ENCODE measurements at places on chromosomes 5 and 9. TPM values are rescaled to one million over a fixed set of nuclear protein-coding genes. Genes with fewer than 3 reads are reported as not detected.
A peak's percentile ranks its signal among the peaks of the same experiment; 100 is the strongest.

DBH gene
- not detected for total RNA-seq

- H3K4me1 ChIP-seq = no peaks in the 10 kb centered on the region
- no peak overlapping the region for H3K4me3 ChIP-seq
- no peak for DNase-seq
Observed at GRCh38 chr5:348726-349125, 27.2 kb downstream of the AHRR start.

DNA sequence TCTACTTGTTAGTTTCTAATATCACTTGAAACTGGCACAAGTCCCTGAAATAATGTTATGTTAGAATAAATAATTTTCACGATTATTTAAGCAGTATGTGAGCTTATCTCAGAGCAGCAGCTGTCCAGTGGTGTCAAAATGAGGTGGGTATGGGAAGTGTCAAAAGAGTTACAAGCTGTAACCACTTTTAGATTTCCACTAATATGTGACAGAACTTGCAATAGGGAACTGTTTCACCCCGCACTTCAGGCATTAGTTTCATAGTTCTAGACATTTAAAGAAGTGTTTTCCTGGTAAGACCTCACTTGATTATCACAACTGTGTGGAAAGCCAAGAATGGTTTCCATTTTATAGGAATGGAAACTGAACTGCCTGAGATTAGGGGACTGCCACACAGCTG is 2.9 kb upstream of the ISCA1 start:
- no peak overlapping the region for H3K4me3 ChIP-seq
- no peak for DNase-seq
- no peaks in the 10 kb centered on the region for H3K4me1 ChIP-seq

DNA sequence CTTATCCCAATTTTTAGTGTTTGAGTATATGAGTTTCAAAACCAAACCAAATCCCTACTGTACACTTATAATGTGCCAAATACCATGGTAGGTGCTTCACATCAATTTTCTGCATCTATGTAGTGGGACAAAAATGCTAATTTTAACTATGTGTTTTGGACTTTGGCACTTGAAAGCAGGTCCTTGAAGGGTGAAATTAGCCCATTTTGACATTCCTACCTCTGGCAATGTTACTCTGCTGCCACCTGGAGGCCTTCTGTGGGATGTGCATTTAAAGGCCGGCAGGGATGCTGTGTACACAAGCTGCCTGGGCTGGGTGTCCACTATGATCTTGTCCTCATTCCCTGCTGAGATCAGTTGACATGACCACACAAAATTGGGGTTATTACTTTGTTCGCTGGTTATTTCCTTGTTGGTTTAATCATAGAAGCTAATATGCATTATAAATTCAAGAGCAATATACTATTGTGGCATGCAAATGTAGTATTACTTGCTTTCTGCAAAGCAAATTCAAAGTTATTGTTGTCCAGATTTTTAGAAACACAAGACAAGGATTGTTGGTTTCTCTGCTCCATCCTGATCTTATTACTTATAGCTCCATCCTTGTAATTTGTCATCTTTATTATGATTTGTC is 166.8 kb downstream of the ARHGEF28 start:
- DNase-seq = peak; percentile 77
- no peaks in the 10 kb centered on the region for H3K27me3 ChIP-seq
- no peak overlapping the region for H3K4me3 ChIP-seq
- H3K36me3 ChIP-seq = no peaks in the 10 kb centered on the region

Measured in colonic mucosa (tissue), 4 donors.